ENCODE measurements at places on chromosomes 5 and 9.

DNA sequence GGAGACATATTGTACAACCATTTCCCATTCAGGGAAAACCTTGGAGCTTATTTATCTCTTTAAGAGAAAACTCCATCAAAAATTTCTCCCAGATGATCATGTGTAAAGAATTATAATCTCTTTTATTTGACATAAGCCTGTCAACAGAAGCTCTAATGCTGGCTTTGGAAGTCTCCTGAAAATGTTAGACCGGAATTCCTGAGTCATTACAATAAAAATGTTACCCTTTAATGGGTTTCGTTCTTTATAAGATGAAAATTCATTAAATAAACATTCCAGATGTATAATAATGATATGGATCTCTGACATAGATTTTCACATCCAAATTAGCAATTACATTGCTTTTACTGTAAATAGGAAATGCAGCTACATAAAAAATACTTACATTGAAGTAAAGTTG is 1036.4 kb downstream of the EFNA5 start:
- DNase-seq = no peak

DNA sequence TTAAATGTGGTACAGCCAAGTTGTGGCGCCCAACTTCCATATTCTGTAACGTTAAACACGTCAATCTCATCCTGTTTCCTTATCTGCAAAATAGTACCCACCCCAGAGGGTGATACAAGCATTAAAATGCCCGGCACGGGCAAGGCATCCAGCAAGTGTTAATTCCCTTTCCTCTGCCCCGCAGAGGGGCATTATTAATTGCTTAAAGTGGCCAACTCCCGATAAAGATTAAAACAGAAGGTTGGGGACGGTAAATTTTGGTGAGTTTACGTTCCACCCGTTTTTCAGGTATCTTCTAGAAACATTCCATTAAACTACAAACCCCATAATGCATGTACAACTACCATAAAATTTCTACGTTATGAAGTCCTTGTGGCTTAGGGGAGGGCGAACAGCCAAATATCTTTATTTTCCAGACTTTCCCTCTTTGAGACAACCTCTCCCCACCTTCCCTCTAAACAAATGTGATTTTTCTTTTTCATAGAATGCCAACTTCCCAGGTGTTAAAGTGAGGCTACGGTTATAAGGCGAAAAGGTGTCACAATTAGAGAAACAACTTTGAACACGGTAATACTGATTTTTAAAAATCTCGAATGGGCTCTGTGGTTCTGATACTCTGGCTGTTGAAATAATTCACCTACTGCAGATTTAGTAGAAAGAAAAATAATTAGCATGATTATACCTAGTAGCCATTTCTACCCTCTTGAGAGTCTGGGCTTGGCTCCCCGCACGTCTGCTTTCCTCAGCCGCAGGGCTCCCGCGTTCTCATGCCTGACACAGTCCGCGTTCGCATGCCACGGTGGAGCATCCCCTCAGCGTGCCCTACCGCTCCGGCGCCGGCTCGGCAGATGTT is 1.2 kb upstream of the GPBP1 start:
- no peak for DNase-seq

GRCh38 chr9:20407013-20407412 is 215.3 kb downstream of the MLLT3 start:
- DNase-seq = no peak

DNA sequence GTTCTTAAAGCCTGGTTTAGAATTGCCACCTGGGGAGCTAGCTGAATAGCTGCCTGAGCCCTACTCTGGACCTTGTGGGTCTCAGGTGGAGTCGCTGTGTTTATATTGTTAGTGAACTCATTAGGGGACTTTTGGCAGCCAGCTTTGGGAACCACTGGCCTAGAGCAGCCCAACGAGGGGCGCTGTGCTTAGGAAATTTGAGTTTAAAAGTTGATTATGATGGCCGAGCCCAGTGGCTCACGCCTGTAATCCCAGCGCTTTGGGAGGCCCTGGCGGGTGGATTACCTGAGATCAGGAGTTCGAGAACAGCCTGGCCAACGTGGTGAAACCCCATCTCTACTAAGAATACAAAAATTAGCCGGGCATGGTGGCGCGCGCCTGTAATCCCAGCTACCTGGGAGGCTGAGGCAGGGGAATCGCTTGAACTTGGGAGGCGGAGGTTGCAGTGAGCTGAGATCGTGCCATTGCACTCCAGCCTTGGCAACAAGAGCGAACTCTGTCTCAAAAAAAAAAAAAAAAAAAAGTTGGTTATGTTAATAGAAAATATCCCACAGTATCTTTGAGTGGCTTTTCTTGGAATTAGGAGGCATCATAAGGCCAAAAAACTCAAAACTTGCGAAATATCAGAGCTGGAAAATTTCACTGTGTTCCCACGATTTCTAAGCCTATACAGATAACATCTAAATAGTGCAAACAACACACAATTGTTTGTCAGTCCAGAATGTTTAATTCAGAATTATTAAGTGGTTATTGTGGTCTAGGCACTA is 809 bp downstream of the MCCC2 start:
- peak; percentile 22 for DNase-seq

GRCh38 chr9:95462249-95463147 is 54.3 kb downstream of the PTCH1 start:
- DNase-seq = peak; percentile 86

- DNase-seq = no peak
These were observed 54.9 kb downstream of the SLC44A1 start for GRCh38 chr9:105299190-105299854.

DNA sequence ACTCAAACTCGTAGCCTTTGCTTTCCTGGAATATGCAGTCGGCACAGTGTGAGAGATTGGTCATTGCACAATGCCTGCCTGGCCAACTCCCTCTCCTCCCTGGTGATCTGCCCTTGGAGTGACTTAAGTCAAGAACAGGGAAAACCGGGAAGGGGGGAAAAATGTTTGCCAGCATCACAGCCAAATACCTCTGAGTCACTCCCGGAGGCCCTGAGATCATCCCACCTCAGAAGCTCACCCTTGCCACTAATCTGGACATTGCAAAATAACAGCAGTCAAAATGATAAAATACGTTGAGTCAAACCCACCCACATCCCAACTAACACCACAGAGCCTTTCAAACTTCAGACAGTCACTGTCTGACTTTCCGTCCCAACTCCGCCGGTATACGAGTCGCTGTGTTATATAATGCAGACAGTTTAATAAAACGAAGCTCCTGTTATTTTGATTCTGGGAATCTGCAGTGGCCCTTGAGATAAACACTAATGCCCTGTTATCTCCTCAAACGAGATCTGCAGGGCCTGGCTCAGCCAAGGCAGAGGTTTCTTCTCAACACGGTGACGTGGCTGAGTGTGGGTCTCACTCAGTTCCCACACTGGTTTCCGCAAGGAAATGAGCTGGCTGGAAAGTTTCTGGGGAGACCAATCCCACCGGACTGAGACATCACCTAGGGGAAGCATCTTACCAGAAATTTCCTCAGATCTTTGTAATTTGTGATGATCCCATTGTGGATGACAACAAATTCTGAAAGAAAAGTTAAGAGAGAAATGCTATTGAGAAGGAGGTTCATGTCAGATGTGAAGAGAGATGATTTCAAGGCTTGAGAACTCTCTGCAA is 22.1 kb downstream of the GFPT2 start:
- DNase-seq = no peak

DNA sequence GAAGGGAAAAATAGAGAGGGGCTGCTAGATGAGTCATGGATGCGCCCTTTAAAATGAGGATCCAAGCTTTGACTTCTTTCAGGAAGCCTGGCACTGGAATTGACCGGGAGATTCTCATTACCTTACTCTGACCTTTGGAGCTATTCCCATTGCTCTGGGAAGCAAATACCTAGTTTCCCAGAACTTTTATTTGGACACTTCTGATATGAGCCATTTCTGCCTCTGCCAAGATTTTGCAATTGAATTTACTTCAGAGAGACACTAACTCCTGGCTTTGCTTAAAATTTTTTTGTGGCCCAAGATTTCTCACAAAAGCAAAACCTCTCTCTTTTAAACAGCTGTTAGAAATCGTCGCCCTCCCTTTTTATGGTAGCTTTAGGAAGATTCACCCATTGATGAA is 15.7 kb upstream of the AGXT2 start:
- DNase-seq = no peak

GRCh38 chr9:16987026-16987425 is 116.6 kb upstream of the BNC2 start:
- no peak for DNase-seq

GRCh38 chr5:95858023-95858461 is 35.5 kb upstream of the GLRX start:
- DNase-seq = no peak

DNA sequence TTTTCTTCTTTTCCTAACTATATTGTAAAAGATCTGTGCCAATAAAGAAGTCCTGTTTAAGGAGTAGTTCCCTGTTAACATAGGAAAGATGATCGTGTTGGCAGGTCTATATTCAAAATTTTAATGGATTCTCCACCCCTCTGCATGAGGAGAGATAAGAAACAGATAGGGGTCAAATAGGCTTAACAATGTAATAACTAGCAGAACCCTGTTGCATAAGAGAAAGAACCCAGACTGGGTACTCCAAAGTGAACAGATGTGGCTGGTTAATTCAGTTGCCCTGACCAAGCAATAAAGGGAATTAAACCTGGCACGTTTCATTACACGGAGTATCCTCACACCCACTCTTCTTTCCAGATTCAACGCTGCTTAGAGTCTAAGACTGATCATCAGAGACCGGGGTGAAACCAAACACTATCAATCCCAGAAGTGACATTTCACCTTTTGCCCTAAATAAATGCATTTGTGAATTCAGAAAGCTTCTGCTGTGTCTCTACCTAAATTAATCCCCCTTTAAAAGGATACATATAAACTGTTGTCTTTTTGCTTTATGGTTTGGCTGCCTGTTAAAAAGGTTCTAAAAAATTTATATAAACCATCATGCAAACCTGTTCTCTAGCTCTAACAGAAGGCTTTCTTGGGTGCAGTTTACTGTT is 1276.9 kb upstream of the WWC1 start:
- no peak for DNase-seq

DNA sequence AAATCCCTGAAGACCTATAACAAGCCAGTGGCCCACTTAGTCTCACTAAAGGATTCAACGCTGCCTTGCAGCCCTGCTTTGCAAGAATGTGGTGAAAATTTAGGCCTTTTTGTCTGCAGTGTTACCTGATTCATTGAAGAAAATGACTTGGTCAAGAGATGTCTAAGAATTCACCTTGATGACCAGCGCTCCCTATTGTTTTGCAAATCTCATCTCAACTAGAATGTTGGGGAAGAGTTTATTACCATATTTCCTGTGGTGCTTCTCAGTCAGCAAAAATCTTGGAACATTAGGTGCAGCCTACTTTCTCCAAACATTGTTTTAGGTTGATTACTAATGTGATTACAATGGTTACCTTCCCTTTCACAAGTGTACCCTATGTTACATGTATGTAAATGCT is 53.5 kb downstream of the PLK2 start:
- DNase-seq = no peak

DNA sequence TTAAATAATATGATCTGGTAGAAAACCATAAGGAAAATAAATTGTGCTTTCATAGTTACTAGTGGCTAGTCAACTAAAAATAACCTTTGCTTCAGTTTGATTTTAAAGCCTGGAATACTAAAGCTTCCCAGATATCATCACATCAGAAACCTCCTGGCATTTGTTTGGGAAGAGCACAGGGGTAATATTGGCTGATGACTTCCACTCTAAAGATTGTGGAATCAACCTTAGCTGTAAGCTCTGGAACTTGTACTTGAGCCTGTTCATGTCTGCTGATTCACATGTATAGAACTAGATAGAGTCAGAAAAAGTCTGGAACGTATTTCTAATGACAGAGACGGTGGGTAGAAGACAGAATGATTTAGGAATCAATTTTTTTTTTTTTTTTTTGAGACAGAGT is 345.0 kb downstream of the CWC27 start:
- no peak for DNase-seq

GRCh38 chr9:71929223-71929622 is 17.8 kb downstream of the C9orf85 start:
- no peak for DNase-seq

GRCh38 chr9:87950765-87951488 is 23.4 kb downstream of the CDK20 start:
- DNase-seq = no peak

GRCh38 chr9:111559000-111559610 is 34.1 kb downstream of the ZNF483 start:
- no peak for DNase-seq

GRCh38 chr5:76154009-76154690 is 71.0 kb downstream of the SV2C start:
- DNase-seq = no peak

DNA sequence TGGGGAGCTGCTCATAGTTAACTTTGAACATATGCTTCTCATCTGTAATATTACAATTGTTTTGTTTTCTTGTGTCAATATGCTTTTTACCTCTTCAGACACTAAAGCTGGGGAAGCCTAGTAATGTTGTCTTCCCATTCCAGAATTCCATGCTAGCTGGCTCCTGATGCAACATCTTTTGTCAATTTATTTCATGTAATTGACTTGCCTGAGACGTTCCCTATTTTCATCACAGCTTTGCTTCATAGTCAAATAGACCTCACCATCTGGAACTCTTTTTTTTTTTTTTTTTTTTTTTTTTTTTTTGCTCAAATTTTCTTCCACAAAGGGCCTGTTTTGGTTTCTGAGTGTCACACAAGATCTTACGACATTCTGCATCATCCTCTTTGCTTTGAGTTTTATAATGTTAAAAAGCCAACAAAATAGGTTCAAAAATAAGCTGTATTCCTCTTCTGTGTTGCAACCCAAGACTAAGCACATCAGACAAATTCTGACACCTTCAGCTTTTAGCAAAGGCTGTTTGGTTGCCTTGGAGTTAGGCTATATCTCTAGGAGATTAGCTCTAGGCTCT is 235.2 kb downstream of the NR3C1 start:
- no peak for DNase-seq

DNA sequence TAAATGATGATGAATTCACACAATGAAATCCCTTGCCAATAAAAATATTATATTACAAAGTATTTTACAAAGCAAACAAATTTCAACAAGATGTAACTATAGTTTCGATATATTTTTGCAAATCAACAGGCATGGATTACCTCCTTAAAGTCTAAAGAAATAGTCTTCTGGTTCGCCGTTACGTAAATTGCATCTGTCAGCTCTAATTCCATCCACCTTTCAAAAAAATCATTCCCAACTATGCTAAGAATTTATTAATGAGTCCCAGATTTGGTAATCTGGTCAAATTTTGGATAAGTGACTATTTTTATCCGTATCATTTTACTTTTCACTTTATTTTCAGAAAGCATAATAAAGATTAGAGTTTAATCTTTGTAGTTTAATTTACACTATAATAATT is 1984.9 kb downstream of the EFNA5 start:
- DNase-seq = no peak

GRCh38 chr5:32312197-32312594 is 543 bp downstream of the MTMR12 start:
- peak; percentile 33 for DNase-seq

Measured in GM12891 (cell line).